Activated CD4-positive, CD25-positive, alpha-beta regulatory T cell (primary cell): ENCODE measurements at places on chromosomes 16 and 17.

- DNase-seq, result no peak
These were observed 32.8 kb upstream of the RASD1 start for GRCh38 chr17:17528696-17529652.

DNA sequence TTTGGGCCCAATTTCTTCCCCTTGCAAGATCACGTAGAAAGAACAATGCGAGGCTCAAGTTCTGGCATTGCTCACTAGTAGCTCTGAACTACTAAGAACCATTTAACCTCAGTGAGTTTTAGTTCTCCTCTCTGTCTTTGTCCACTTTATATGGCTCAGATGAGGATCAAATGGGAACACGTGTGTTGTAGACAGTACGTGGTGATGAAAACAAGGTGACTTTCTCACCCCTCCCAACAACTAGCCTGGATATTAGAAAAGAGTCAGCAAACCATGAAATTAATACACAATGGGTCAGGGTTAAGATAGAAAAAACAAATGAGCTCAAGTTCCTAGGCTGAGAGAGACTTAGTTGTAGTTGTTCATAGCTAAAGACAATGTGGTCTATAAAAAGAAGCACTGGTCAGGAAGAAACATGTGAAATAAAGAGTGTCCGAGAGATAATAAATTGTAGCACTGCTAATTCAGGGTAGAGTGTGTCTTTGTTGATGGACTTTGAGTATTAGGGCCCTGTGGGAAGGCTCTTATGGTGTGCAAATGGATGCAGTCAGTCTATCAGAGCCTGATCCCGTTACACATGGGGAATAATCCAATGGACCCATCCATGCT is 417.0 kb downstream of the HAPSTR1 start:
- no peak for DNase-seq

DNA sequence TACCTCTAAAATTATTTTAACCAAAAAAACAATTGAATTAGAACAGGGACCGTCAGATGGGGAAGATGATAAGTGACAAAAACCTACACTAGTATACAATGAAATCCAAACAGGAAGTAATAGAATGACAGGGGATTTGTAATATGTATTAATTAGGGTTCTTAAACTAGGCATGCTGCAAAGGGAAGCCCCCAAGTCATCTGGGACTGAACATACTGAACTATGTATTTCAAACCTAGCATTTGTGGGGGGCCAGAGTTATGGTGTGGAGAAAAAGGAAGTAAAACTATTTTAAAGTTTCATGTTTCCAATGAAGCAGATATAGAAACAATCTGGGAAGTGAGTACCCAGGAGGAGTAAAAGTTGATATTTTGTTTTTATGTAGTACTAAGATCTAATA is 133.2 kb upstream of the HS3ST3A1 start:
- DNase-seq, result no peak

DNA sequence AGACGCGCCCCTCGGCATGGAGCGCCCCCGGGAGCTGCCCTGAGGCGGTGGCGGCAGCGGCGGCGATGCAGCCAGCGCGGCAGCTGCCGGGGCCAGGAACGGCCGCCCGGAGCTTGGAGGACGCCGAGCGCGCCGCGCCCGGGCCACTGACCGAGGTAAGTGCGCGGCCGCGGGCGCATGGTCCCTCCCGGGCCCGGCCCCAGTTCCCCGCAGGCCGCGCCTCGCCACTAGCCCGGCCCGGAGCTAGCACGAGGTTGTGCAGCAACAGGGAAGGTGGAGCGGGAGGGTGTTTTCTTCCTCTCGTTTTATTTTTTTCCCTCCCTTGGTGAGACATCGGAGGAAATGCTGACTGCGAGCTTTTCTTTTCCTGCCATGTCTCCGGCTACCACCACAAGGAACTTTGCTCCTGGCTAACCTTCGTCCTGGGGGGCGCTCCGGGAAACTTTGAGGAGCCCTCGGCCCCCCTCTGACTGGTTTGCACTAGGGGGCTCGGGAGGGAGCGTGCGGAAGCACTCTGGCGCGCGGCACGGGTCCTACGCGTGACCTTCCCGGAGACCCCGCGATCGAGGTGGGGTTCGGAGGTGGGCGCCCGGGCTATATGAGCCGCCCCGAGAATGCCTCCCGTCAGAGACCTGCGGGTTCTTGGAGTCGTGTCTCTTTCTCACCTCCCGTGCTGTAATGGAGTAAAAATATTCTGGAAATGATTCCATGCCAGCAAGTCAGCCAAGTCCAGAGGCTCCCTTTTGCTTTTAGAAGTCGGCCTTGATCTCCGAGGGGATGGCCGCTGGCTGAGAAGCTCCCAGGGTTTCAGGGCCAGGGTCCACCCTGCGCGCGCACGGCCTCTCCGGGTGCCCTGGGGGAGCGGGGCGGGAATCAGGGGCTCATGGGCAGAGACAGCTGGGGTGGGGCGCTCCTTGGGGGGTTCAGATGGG is 868 bp downstream of the KCNJ12 start:
- no peak for DNase-seq

GRCh38 chr16:50600582-50601283 is 52.5 kb downstream of the NKD1 start:
- no peak for DNase-seq

DNA sequence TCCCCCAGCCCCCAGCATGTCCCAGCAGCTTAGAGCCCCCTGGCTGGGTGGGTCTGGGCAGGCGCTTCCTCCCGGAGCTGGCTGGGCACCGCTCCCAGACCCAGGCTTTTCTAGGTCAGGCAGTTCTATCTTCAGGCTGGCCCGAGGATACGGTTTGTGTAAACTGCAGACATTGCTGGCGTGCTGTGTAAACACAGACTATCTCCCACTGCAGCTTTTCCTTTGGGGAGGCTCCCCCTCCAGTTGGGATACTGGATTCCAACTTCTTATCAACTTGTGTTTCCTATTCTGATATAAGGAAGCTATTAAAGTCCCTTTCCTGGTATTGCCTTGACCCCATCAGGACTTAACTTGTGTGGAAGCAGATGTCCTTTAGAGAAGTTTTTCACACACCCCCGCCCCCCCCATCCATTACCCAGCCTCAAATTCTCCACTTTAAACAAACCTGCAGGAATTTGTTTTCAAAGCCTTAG is 18.3 kb upstream of the GNA13 start:
- DNase-seq, result no peak

DNA sequence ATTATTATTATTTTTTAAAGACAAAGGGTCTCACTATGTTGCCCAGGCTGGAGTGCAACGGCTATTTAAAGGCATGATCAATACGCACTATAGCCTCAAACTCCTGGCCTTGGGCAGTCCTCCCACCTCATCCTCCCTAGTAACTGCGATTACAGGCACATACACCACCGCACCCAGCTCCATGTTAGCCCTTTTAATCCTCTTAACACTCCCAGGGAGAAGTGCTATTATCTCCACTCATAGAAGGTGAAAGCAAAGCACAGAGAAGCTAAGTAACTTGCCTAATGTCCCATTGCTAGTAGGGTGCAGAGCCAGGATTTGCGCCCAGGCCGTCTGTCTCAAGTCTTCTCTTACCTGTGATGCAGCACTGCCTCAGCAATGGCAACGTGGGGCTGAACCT is 5.0 kb downstream of the HAS3 start:
- DNase-seq, result no peak

GRCh38 chr17:30323262-30323894 is 10.5 kb downstream of the TMIGD1 start:
- DNase-seq, result no peak

GRCh38 chr16:53745086-53745485 is 41.1 kb downstream of the FTO start:
- no peak for DNase-seq

DNA sequence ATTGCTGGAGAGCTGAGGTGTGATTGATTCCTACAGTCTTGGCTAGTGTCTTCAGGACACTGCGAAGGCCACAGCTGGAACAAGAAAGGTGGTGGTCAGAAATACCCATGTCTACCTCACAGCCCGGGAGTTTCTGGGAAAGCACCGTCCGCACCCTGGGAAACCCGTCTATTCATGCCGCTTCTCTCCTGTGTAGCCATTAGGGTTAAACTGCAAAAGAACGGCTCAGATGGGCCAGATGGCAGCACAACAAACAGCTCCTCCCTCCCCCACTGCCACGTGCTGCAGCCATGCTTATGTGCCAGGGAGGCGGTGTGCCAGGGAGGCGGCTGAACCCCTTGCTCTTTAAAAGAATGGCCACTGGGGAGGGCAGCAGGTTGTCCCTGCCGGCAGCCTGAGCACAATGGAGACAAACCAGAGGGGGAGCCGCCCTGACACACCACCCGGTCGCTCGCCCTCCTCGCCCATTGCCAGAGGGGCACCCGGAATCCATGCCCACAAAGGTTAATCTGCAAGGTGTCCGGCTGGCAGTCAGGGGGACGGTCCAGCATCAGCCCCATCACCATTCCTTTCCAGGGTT is 65.2 kb downstream of the CYTH1 start:
- no peak for DNase-seq

DNA sequence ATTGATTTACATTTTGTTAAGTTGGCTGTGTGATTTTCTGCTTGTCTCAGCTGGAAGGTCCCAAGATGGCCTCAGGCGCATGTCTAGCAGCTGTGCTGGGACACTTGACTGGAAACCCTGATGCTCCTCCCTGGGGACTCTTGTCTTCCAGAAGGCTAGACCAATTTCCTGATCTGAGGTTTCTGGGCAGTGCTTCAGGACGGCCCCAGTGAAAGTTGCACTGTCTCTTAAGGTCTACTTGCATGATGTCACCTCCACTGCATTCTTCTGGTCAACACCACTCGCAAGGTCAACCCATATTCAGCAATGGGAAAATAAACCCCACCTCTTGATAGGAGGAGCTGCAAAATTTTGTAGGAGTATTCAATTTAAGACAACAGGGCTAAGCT is 116.0 kb downstream of the SALL1 start:
- no peak for DNase-seq

DNA sequence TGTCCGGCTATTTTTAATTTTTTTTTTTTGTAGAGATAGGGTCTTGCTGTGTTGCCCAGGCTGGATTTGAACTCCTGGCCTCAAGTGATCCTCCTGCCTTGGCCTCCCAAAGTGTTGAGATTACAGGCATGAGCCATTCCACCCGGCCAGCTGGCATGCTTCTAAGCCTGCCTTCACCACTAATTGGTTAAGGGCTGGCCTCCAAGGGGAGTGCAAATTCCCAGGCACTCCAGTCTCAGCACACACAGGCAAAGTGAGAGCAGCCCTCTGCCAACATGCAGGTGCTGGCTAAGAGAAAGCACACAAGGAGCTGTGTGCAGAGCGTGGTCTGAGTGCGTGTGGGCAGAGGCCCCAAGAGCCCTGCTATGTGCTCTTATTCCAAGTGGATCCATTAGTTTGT is 149.8 kb upstream of the HS3ST2 start:
- no peak for DNase-seq

- DNase-seq, result no peak
These were observed 3.1 kb downstream of the WNT9B start for GRCh38 chr17:46854515-46854914.

DNA sequence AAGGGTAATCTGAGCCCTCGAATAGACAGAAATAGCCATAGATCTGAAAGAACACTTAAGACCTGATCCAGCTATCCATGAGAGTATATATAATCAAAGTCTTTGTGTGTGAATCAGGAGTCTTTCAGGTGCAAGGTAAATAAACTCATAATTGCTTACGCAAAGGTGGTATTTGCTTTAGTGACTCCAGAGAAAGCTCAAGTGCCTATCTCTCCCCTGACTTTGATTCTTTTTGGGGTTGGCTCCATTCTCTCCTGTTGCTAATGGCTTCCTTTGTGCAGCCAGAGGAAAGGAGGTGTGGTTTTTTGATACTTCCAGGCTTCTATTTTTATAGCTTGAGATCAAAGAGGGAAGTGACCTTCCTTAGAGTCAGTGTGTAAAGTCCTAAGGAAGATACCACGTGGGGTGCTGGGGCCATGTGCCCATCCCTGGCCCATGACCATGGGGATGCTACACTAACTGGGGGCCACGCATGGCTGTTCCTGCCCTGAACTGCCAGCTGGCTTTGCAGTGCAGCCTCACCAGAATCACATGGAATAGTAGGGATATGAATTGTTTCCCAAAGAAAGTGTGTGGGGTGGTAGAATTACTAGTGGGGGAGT is 45.8 kb downstream of the TENT4B start:
- no peak for DNase-seq

- no peak for DNase-seq
These were observed 22.7 kb downstream of the UNC13D start for GRCh38 chr17:75821552-75821951.

DNA sequence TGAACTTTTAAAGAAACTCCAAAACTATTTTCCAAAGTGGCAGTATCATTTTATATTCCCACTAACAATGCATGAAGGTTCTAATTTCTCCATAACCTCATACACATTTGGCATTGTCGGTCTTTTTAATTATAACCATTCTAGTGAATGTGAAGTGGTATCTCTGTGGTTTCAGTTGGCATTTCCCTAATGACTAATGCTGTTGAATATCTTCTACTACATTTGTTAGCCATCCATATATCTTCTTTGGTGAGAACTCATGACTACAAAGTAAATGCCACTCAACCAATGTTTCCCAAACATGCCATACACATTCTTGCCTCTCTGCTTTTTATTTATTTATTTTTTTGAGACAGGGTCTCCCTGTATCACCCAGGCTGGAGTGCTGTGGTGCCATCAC is 31.7 kb upstream of the TAOK1 start:
- DNase-seq, result no peak

DNA sequence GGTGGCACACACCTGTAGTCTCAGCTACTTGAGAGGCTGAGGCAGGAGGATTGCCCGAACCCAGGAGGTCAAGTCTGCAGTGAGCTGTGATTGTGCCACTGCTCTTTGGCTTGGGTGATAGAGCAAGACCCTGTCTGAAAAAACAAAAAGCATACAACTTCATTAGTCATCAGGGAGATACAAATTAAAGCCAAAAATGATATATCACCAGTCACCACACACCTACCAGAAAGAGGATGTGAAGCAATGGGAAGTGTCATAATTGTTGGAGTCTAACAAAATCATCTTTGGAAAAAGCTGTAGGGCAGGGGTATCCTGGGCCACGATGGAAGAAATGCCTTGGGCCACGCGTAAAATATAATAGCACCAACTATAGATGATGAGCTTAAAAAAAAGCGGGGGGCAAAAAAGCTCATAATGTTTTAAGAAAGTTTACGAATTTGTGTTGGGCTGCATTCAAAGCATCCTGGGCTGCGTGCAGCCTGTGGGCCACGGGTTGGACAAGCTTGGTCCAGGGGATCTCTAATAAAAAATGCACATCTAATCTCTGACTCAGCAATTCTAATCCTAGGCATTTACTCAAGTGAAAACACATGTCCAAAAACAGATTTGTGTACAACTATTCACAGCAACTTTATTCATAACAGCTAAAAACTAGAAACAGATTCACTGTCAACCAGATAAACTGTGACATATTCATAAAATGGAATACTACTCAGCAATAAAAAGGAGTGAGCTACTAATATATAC is 65.9 kb downstream of the HIC1 start:
- DNase-seq, result no peak

- no peak for DNase-seq
These were observed 8.5 kb downstream of the GAA start for GRCh38 chr17:80109713-80110446.
